ENCODE measurements at places on chromosomes 6 and 20.

DNA sequence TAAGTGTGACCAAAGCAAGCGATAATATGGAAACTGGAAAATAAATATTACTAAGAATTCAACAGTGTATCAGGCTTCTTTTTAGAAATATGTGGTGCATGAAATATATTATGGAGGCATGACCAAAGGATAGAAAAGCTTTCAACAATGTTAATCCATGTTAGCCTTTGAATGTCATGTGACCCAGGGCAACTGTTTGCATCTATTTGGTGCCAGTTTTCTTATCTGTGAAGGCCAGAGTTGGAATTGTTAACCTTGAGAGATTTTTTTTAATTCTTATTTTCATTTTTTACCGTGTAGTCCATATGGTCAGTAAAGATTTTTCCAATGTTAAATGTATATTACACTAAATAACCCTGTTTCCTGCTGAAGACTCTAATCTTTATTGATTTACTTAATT lies 411.1 kb downstream of the BCKDHB start:
- DNase-seq: no peak

GRCh38 chr6:9020001-9020400 lies 584.7 kb upstream of the SLC35B3 start:
- DNase-seq: no peak

GRCh38 chr20:24956001-24956841 lies 7.2 kb downstream of the CST7 start:
- DNase-seq: no peak

DNA sequence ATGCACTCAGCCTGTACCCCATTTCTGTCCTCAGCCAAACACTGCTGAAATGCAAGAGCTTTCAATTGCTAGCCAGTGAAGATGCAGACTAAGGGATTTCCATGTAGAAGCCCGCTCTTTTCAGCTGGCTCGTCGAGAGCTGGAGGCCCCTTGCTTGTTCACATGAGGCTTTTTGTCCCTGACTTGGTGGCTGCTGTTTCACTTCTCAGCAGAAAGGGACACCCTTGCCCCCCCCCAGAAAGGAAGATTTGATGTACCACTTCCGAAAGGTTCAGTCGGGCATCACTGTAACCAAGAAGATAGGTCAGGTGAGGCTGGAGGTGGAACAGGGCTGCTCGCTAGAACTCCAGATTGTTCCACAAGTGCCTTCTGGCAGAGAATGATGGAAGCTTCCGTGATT lies 23.3 kb downstream of the PTPN1 start:
- DNase-seq: no peak

Measured in NCI-H226 (cell line).